Gastroesophageal sphincter (tissue), 4 donors: ENCODE measurements at places on chromosomes 3 and 15. TPM values are rescaled to one million over a fixed set of nuclear protein-coding genes. Genes with fewer than 3 reads are reported as not detected.

Gene BFSP2
- not detected for total RNA-seq

Gene CDHR4
- not detected for total RNA-seq

Gene RPL39L
- total RNA-seq = 8.9 TPM

Gene FETUB
- total RNA-seq = not detected

Gene BUB1B
- total RNA-seq = 0.13 TPM

Gene LDHAL6B
- not detected for total RNA-seq
